Tibial nerve (tissue), 4 donors: ENCODE measurements at places on chromosomes 7 and 10. TPM values are rescaled to one million over a fixed set of nuclear protein-coding genes. Genes with fewer than 3 reads are reported as not detected.
A peak's percentile ranks its signal among the peaks of the same experiment; 100 is the strongest.

TAS2R4 gene
- total RNA-seq = 1.5 TPM

NACAD gene
- 6.9 TPM for total RNA-seq

GCK gene
- 2.3 TPM for total RNA-seq

TAS2R41 gene
- not detected for total RNA-seq

FAM25C gene
- not detected for total RNA-seq

PRLHR gene
- total RNA-seq = not detected

SPDYE2B gene
- not detected for total RNA-seq

DUS4L gene
- 9.6 TPM for total RNA-seq

PLXNA4 gene
- total RNA-seq = 32.4 TPM

EPDR1 gene
- total RNA-seq = 45.6 TPM

OR2A12 gene
- not detected for total RNA-seq

SPDYE11 gene
- total RNA-seq = not detected

GRCh38 chr7:45389073-45389872, 184.9 kb upstream of the ADCY1 start:
- no peak overlapping the region for H3K4me3 ChIP-seq
- H3K4me1 ChIP-seq = no peaks in the 10 kb centered on the region
- no peaks in the 10 kb centered on the region for H3K27me3 ChIP-seq
- no peak for DNase-seq
- no peak overlapping the region for H3K27ac ChIP-seq

DNA sequence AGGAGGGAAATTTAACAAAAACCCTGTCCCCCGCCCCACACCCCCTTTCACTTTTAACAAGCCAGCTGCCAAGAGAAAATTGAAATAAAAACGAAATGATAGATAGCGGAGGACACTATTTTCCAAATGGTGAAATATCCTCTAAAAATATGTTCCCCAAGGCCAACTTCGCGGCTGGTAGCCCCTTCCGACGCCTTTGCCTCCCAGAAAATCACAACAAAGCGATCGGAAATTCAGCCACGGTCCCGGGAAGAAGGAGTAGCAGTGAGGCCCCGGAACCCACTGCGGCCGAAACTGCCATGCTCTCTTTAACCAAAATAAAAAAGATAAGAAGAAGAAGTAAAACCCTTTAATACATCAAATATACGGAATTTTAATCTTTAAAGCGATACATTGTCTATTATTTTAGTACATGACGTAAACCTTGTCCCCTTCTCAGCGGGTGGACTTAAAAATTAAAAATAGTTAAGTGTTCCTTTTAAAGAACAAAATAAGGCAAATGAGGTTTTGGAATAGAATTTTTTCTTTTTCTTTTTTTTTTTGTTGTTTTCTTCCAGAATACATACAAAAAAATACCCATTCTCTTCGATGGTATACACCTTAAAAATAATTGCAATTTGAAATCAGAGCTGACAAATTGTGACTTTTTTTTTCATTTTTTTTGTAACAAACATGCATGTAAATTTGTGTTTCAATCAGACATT, 3.9 kb downstream of the ZNF503 start:
- H3K27me3 ChIP-seq = no peaks in the 10 kb centered on the region
- H3K27ac ChIP-seq = peak overlapping the region; percentile 97
- H3K4me1 ChIP-seq = no peaks in the 10 kb centered on the region
- peak overlapping the region; percentile 50 for H3K4me3 ChIP-seq
- no peaks in the 10 kb centered on the region for H3K36me3 ChIP-seq

- H3K27ac ChIP-seq = no peak overlapping the region
- no peaks in the 10 kb centered on the region for H3K36me3 ChIP-seq
- DNase-seq = peak; percentile 78
- no peak overlapping the region for H3K4me3 ChIP-seq
- no peaks in the 10 kb centered on the region for H3K27me3 ChIP-seq
Observed at GRCh38 chr10:47340608-47341170, 7.5 kb upstream of the RBP3 start.

- no peaks in the 10 kb centered on the region for H3K4me1 ChIP-seq
- H3K4me3 ChIP-seq = no peak overlapping the region
- H3K27ac ChIP-seq = no peak overlapping the region
- DNase-seq = no peak
- no peaks in the 10 kb centered on the region for H3K36me3 ChIP-seq
- H3K27me3 ChIP-seq = no peaks in the 10 kb centered on the region
Observed at GRCh38 chr10:74437822-74438221, 286.8 kb downstream of the ADK start.

GRCh38 chr7:94813917-94814316, 93.5 kb upstream of the PPP1R9A start:
- no peaks in the 10 kb centered on the region for H3K27me3 ChIP-seq
- H3K4me1 ChIP-seq = no peaks in the 10 kb centered on the region
- H3K36me3 ChIP-seq = no peaks in the 10 kb centered on the region
- no peak overlapping the region for H3K27ac ChIP-seq

DNA sequence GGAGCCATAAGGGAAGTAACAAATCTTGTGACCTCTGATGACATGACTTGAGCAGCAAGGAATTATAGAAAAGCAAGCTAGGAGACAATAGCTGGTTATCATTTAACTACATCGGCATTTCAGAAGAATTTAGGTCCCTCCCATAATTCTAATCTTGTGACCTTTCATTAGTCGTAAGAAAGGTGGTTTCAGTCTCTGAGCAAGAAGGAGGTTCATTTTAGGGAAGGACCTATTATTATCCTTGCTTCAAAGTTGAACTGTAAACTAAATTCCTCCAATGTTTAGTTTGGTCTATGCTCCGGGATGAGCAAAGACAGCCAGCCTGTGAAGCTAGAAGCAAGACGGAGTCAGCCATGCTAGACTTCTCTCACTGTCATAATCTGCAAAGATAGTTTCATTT, 159.6 kb downstream of the SLC16A9 start:
- H3K36me3 ChIP-seq = no peaks in the 10 kb centered on the region
- H3K27ac ChIP-seq = no peak overlapping the region
- DNase-seq = no peak
- H3K27me3 ChIP-seq = no peaks in the 10 kb centered on the region
- peaks cover 5% of the 10 kb centered on the region for H3K4me1 ChIP-seq

GRCh38 chr10:60878224-60878623, 65.8 kb downstream of the RHOBTB1 start:
- H3K4me3 ChIP-seq = no peak overlapping the region
- H3K4me1 ChIP-seq = no peaks in the 10 kb centered on the region

- H3K4me1 ChIP-seq = no peaks in the 10 kb centered on the region
- no peak for DNase-seq
- H3K27me3 ChIP-seq = no peaks in the 10 kb centered on the region
- H3K36me3 ChIP-seq = no peaks in the 10 kb centered on the region
- H3K4me3 ChIP-seq = no peak overlapping the region
Observed at GRCh38 chr10:91652364-91652763, 19.5 kb upstream of the PPP1R3C start.

GRCh38 chr7:39808796-39809481, 141.1 kb upstream of the CDK13 start:
- no peak overlapping the region for H3K4me3 ChIP-seq
- H3K36me3 ChIP-seq = no peaks in the 10 kb centered on the region
- H3K4me1 ChIP-seq = no peaks in the 10 kb centered on the region
- H3K27ac ChIP-seq = no peak overlapping the region

- H3K4me1 ChIP-seq = no peaks in the 10 kb centered on the region
- no peaks in the 10 kb centered on the region for H3K36me3 ChIP-seq
Observed at GRCh38 chr7:71145906-71146901, 14.3 kb downstream of the GALNT17 start.

DNA sequence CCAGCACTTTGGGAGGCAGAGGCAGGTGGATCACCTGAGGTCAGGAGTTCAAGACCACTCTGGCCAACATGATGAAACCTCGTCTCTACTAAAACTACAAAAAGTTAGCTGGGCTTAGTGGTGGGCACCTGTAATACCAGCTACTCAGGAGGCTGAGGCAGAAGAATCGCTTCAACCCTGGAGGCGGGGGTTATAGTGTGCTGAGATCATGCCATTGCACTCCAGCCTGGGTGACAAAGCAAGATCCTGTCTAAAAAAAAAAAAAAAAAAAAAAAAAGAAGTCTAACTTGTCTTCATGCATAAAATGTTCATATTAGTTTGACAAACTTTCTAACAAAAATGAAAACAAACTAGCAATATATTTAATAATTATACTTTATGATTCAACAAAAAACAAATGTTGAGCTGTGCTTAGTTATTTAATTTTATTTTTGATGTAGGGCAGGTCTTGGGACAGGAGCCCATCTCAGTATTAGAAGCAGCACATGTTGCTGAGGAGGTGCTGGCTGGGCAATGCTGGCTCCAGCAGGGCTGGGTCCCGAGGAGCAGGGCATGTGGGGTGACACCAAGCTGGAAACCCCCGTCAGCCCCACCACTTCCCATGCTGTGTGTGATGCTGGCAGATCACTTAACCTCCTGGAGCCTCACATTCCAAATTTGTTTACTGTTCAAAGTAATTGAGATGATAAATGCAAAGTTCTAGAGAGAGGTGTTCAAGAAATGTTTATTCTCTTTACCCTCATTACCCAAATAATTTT, 335.3 kb upstream of the KLF6 start:
- H3K27ac ChIP-seq = no peak overlapping the region
- no peak overlapping the region for H3K4me3 ChIP-seq
- DNase-seq = no peak

- no peaks in the 10 kb centered on the region for H3K36me3 ChIP-seq
- H3K4me1 ChIP-seq = no peaks in the 10 kb centered on the region
- no peak overlapping the region for H3K27ac ChIP-seq
- no peaks in the 10 kb centered on the region for H3K27me3 ChIP-seq
Observed at GRCh38 chr7:87592300-87592699, 8.4 kb downstream of the ABCB1 start.

DNA sequence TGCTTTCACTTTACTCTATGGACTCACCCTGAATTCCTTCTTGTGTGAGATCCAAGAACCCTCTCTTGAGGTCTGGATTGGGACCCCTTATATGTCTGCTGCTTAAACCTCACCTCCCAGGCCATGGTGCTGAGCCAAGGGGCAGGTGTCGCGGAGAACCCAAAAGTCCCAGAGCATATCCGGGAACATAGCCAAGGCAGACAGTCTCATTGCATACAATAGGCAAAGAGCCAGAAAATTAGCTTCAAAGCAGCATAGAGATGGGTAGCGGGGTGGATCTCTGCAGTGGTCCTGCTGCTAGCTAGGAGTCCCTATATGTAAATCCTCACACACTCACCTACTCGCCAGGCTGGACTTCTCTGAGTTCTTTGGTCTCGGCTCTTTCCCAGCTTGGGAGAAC, 5.5 kb downstream of the CCL24 start:
- no peak overlapping the region for H3K4me3 ChIP-seq
- H3K36me3 ChIP-seq = no peaks in the 10 kb centered on the region
- H3K27me3 ChIP-seq = no peaks in the 10 kb centered on the region
- no peak for DNase-seq

- no peaks in the 10 kb centered on the region for H3K4me1 ChIP-seq
- H3K27me3 ChIP-seq = no peaks in the 10 kb centered on the region
- no peak overlapping the region for H3K4me3 ChIP-seq
- no peaks in the 10 kb centered on the region for H3K36me3 ChIP-seq
- no peak overlapping the region for H3K27ac ChIP-seq
Observed at GRCh38 chr10:91316486-91316885, 93.7 kb upstream of the HECTD2 start.

DNA sequence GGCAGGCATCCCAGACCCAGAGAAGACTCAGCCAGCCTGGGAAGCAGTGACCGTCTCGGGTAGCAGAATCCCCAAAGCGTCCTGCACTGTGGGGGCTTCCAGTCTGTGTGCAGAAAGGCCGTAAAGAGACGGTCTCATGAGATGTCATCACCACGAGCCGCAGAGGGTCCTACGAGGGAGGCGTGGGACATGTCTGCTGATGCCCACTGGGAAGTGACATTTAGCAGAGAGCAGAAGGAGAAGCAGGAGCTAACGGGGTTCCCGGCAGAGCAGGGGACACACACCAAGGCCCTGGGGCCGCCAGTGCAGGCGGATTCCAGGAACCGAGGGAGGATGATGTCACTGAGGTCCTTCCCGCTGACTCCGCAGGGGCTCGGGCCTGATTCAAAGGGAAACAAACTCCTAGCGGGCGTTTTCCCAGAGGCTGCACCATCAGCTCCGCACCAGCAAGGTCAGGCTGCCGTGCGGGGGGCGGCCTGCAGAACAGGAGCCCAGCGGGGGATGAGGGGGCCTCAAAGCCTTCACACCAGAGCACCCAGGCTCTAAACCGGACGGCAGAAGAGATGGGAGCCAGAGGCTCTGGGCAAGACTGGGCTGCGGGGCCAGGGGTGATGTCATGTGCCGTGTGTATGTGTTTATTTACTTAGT, 85.4 kb upstream of the PDGFA start:
- H3K36me3 ChIP-seq = no peaks in the 10 kb centered on the region
- peaks cover 51% of the 10 kb centered on the region for H3K4me1 ChIP-seq
- no peaks in the 10 kb centered on the region for H3K27me3 ChIP-seq
- peak overlapping the region; percentile 29 for H3K4me3 ChIP-seq

- no peak overlapping the region for H3K4me3 ChIP-seq
- no peak for DNase-seq
- H3K4me1 ChIP-seq = no peaks in the 10 kb centered on the region
Observed at GRCh38 chr7:17269341-17270221, 28.9 kb upstream of the AHR start.

DNA sequence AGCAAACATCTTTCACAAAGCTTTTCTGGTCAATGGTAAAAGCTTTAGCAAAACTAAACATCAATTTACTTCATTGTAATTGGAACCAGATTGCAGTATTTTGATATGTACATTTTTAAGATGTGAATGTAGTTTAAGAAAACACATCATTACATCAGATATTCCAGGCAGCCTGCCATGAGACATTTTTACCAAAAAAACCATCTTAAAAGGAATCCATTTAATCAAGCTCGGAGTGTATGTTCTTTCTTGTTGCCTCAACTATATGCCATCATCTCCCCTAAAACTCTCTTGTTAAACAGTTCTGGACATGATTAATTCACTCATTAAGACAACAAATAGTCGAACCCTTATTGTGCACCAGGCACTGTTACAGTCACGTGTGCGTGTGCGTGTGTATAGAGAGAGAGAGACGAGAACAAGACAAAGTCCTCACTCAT, 97.5 kb downstream of the UBE2H start:
- H3K27me3 ChIP-seq = no peaks in the 10 kb centered on the region
- H3K4me1 ChIP-seq = peaks cover 67% of the 10 kb centered on the region
- no peaks in the 10 kb centered on the region for H3K36me3 ChIP-seq
- no peak for DNase-seq
- no peak overlapping the region for H3K27ac ChIP-seq

DNA sequence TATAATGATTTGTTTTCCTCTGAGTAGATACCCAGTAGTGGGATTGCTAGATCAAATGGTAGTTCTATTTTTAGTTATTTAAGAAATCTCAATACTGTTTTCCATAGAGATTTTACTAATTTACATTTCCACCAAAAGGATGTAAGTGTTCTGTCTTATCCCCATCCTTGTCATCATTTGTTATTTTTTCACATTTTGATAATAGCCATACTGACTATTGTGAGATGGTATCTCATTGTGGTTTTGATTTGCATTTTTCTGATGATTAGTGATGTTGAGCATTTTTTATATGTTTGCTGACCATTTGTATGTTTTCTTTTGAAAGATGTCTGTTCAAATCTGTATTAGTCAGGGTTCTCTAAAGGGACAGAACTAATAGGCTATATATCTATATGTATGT, 160.0 kb upstream of the TMEM229A start:
- no peaks in the 10 kb centered on the region for H3K27me3 ChIP-seq
- H3K4me1 ChIP-seq = no peaks in the 10 kb centered on the region
- H3K4me3 ChIP-seq = no peak overlapping the region
- no peaks in the 10 kb centered on the region for H3K36me3 ChIP-seq

GRCh38 chr7:142496545-142496991, 238.7 kb upstream of the PRSS58 start:
- no peaks in the 10 kb centered on the region for H3K27me3 ChIP-seq
- H3K36me3 ChIP-seq = no peaks in the 10 kb centered on the region
- H3K4me1 ChIP-seq = no peaks in the 10 kb centered on the region
- H3K27ac ChIP-seq = no peak overlapping the region
- DNase-seq = no peak
- no peak overlapping the region for H3K4me3 ChIP-seq
